ENCODE measurements at places on chromosomes 5 and 9.

DNA sequence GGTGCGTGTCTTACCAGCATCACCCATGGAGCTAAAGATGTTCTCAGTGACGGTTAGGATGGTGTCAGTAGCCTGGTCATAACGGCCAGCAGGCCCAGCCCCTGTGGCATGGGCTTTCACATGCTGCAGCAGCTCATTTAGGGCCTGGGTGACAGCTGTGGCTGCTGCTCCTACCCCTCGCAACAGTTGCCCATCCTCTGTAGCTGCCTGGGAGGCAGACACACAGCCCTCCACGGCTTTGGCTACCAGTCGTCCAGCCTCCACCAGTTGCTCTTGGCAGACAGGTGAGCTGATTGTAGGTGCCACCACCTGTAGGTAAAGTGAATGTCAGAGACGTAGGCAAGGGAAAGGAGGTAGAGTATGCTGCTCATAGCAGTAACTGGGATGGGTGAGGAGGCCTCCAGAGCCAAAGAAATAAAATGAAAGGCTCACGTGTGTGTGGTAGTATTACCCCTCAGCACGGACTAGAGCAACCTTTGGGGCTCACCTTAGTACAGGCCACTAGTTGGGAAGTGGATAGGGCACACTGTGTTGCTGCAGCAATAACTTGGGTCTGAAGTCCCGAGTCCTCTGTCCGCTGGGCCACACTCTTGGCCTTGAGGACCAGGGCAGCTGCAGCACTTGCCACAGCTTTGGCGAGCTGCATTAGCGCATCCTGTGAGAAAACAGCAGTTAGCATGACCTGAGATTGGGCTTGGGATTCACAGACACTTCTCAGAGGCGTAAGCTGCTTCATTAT lies 14.7 kb downstream of the TLN1 start:
- no peak for DNase-seq

DNA sequence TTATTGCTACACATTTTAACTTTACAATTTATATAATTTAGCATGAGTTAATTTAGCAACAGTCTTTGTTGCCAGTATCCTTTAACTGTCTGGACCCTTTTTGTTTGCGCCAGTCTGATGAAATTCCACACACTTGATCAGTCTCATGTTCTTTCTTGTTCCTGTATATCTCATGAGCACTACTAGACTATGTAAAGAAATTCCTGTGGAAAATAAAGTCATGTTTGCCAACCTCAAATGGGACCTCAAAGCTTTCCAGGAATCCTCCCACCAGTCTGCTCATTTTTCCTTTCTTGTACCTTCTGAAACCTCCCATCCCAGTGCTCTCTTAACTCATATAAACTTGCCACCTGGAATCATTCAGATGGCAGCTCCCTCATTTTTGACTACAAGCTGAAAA lies 8.0 kb downstream of the DMXL1 start:
- DNase-seq, result no peak

DNA sequence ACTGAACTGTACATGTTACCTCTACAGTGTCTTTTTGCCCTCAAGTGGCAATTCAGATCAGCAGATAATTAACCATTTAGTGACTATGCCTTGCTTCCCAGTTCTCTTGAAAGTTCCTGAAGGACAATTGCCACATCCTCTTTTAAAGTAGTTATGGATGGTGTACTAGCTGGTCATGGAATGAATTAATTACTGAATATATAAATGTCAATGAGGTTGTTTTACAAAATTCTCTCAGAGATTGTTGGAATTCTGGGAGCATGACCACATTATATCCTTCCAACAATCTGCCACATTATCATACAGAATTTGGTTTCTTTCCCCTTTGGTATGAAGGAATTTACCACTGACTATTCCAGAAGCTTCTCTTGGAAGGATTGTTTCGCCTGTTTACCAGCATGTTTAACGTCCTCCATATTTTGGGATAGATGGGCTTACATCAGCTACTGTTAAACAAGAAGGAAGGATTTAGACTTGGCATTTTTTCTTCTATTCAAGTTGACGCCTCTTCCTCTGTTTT lies 176.4 kb downstream of the CD180 start:
- no peak for DNase-seq

GRCh38 chr5:175317872-175318271 lies 126.1 kb downstream of the DRD1 start:
- DNase-seq, result no peak

GRCh38 chr5:111153483-111153882 lies 61.3 kb downstream of the WDR36 start:
- DNase-seq, result no peak

Data from HepG2 (cell line).